Right lung (tissue), 10 donors: ENCODE measurements at places on chromosomes 5 and 9.

- no peak for DNase-seq
Observed at GRCh38 chr9:132351404-132352045, 3.3 kb downstream of the SETX start.

DNA sequence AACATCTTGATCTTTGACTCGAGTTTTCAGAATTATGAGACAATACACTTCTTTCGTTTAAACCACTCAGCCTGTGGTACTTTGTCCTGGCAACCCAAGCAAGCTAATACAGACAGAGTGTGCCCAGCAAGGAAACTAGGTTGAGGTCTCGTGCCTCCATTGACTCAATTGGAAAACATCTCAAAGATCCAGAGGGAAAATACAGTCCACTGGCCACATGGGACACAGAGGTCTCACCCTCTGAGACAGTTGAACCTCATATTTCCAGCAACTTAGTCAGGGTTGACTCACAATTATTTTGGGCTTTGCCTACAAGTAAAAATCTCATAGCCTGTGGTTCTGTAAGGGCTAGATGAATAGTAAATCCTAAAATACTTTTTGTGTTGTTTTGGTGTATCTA, 631.5 kb downstream of the MTRR start:
- no peak for DNase-seq

GRCh38 chr5:176541338-176542134, 4.3 kb upstream of the RNF44 start:
- DNase-seq: peak; percentile 40

DNA sequence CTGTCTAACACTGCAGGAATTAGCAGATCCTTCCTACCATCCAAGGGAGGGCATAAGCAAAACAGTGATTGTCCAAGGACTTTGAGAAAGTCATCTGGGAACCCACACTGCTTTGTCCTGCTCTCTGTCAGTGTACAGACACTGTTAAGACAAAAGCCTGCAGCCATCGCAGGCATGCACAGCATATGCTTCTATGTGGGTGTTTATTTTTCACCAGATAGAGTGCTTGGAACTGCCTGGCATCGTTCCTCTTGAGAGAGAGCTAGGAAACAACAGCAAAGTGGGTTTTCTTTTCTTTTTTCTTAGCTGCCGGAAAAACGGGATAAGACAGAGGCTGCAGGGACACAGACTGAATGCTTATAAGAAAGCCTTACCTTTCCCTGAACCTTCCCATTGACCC, 212.3 kb downstream of the ICE1 start:
- no peak for DNase-seq
